ENCODE measurements at places on chromosomes 13 and 19.

DNA sequence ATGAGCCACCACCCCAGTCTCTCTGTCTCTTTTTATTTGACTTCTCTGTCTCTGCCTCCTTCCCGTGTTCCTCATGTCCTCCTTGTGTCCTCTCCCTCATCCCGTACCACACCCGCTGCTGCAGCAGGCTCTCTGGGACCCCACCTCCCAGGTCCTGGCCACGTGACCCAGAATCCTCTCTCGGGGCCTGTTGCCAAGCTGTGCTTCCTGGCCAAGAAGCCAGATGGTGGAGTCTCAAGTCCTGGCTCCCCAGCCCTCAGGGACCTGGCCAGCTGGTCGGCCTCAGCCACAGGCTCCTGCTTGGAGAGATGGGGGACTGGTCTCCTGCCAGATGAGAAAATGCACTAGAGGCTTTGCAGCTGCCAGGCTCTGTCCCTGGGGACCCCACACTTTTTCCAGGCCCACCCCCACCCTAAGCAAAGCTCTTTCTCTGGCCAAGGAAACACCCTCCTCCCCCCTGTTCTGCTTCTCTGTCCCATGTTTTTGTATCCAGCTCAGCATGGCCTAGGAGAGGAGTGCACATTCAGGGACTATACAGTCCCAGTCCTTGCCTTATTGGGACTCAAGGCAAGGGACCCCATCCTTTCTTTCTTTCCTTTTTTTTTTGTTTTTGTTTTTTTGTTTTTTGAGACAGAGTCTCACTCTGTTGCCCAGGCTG, 34.3 kb upstream of the SHKBP1 start:
- no peak for DNase-seq

GRCh38 chr13:113495494-113496210, 5.1 kb upstream of the DCUN1D2 start:
- no peak for DNase-seq

DNA sequence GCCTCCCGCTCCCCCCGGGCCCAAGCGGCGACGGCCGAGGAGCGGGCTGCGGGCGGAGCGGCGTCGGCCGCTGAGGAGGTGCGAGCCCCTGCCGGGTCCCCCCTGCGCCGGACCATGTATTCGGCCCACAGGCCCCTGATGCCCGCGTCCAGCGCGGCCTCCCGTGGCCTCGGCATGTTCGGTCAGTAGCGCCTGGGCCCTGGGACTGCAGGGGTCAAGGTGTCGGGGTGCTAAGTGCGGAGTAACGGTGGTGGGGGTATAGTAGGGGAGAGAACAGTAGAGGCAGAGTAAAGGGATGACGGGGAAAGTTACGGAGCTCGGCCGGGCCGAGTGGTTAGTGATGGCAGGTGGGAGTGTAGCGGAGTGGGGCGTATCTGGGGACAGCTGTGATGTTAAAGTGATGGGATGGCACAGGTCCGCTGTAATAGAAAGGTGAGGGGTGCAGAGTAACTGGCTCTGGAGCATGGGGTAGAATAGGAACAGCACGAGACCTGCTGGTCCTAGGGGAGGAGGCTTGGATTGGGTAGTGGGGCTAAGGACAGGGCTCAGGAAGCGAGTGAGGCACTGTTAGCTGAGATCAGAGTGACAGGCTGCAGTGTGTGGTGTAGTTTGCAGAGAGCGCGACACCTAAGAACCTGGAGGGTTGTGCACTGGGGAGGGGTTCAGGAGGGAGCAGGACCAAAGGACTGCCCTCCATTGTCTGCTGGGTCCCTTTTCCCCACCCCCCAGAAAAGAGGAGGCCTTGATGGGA, 15.7 kb downstream of the CIC start:
- DNase-seq = no peak

- no peak for DNase-seq
Observed at GRCh38 chr13:46778890-46779289, 18.1 kb downstream of the ESD start.

- no peak for DNase-seq
Observed at GRCh38 chr13:70188567-70188966, 80.3 kb upstream of the KLHL1 start.

- DNase-seq = no peak
Observed at GRCh38 chr13:49586717-49587116, 1.4 kb upstream of the RCBTB1 start.

- DNase-seq = no peak
Observed at GRCh38 chr19:16204005-16204294, 6.2 kb downstream of the AP1M1 start.
